Stimulated activated CD4-positive, alpha-beta T cell treated with anti-CD3 and anti-CD28 coated beads, Interleukin-12 subunit alpha, Interleukin-12 subunit beta, amount 100 ng/mL, for 4 hours (primary cell): ENCODE measurements at places on chromosomes 7 and 10.

DNA sequence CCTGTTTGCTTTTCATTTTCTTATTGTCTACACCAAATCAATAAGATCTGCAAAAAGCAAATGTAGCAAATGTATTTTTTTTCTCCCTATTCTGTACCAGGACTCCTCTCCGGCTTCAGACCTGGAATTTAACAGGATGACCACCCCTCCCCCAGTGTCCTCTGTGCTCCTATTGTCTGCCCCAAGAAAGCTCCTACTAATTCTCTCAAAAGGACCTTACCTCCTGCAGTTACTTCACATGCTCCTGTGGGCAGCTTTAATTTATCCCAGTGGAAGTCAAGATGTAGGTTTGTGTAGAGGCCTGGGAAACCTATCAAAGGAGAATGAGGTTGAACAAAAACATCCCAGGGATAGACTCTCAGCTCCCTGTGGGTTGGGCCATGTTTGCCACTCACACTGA is 31.3 kb downstream of the PLXNA4 start:
- DNase-seq: no peak

GRCh38 chr7:4689668-4690067 is 7.6 kb downstream of the FOXK1 start:
- no peak for DNase-seq

- DNase-seq: no peak
Measured at GRCh38 chr10:7205656-7206055, 205.2 kb downstream of the SFMBT2 start.

DNA sequence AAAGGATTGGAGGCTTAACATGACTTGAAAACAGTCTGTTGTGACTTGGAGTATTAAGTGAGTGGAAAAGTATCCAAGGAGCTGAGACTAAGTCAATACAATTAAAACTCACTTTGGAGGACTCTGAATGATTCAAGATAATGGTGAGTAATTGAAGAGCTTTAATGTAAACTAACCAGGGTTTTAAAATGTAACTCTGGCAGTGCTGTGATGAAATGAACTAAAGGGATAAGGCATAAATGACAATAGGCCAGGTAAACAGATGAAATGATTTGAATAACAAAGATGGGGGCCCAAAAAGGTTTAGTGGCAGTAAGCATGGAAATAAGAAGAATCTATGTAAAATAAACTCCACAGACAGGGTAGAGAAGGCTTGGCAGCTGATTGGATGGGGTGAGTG is 316.5 kb upstream of the CACNA2D1 start:
- DNase-seq: no peak

GRCh38 chr10:99328579-99329303 is 415 bp upstream of the CNNM1 start:
- no peak for DNase-seq
